Activated CD8-positive, alpha-beta memory T cell treated with anti-CD3 and anti-CD28 coated beads for 1 hour (primary cell): ENCODE measurements at places on chromosomes 2 and 18.

- no peak for DNase-seq
Measured at GRCh38 chr2:233108611-233109490, 48.7 kb downstream of the INPP5D start.

- no peak for DNase-seq
Measured at GRCh38 chr2:10136101-10136934, 13.8 kb downstream of the RRM2 start.

- no peak for DNase-seq
Measured at GRCh38 chr2:99481527-99481926, 8.3 kb downstream of the REV1 start.

- no peak for DNase-seq
Measured at GRCh38 chr18:61882296-61883004, 10.4 kb downstream of the RNF152 start.

DNA sequence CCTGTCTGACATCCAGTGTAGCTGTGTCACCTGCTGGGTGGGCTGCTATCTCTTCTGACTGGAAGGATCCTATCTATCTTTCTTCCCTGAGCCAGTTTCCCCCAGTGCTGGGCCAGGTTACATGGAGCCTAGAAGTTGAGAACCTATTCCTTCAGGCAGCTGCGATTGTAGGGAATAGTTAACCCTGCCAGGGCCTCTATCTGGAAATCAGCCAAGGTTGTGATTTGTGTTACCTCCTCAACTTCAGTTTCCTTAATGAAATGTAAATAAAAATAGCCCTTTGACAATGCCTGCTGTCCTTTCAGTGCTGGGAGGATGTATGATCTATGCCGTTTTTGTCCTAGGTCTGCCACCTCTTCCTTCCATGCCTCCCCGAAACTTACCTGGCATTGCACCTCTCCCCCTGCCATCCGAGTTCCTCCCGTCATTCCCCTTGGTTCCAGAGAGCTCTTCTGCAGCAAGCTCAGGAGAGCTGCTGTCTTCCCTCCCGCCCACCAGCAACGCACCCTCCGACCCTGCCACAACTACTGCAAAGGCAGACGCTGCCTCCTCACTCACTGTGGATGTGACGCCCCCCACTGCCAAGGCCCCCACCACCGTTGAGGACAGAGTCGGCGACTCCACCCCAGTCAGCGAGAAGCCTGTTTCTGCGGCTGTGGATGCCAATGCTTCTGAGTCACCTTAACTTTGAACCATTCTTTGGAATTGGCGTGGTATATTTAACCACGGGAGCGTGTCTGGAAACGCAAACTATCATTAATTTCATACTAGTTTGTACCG lies 36.6 kb downstream of the GORASP2 start:
- no peak for DNase-seq

GRCh38 chr2:20423847-20424246 lies 23.0 kb upstream of the RHOB start:
- no peak for DNase-seq

DNA sequence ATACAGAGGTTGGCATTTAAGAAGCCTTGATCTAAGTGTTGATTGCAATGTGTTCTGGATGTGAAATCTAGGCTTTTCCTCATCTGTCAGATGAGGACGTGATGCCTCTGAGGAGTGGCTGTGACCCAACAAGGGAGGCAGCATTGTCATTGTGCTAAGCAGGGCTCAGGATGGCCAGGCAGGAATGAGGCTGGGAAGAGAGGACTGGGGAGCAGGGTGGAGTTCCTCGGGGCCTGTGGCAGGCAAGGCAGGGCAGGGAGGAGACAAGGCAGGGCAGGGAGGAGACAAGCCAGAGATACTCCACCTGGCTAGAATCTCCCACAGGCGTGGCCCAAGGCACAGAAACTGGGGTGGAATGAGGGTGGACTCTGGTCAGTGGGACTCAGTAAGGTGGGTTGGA lies 116.6 kb downstream of the RPIA start:
- DNase-seq, result no peak

- DNase-seq, result no peak
Measured at GRCh38 chr2:170222298-170222697, 44.4 kb downstream of the MYO3B start.

GRCh38 chr2:202158796-202159195 lies 79.6 kb downstream of the SUMO1 start:
- no peak for DNase-seq

DNA sequence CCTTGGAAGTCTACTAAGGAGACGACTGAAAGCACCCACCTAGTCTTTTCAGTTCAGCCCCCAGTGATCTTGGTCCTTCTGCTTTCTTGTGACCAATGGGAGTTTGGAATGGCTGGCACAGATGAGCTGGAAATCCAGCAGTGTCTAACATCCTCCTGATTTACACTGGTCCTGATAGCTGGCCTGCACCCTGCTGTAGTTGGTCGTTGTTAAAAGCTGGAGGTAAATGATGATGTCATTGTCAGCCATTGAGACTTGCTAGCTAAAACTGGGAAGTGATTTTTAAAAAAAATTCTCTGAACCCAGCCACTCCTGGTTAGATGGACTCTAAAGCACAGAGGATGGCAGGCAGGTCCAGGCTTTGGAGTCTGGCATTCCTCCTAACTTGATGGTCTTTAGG lies 19.3 kb downstream of the CCT7 start:
- DNase-seq, result no peak

DNA sequence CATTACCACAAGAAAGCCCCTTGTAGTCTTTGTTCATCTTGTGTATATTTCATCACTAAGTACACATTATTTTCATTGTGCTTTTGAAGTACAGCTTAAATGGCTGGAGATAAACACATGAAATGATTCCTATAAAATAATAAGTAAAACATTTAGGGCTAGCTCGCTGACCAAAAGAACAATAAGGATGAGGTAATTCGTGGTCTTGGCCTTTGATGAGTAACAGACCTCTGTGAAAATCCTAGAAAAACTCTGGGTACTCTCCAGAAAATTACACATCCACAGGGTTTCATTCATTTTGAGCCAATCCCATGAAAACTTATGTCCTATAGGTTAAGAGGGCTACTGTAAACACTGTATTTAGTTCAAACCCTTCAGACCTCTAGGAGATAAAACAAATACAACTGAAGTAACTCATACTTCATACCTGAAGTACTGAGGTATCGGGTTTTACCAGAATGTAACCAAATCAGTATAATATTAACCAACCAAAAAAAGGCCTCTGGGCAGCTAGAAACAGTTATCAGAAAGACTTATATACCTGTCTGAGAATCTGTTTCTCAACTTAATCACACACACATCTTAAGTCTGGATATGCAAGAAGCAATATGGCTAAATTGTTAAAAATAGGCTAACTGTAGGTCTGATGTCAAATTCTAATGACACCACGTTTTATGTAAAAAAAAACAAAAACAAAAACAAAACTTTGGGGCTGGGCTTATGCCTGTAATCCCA lies 31.0 kb downstream of the CFAP36 start:
- DNase-seq, result no peak

DNA sequence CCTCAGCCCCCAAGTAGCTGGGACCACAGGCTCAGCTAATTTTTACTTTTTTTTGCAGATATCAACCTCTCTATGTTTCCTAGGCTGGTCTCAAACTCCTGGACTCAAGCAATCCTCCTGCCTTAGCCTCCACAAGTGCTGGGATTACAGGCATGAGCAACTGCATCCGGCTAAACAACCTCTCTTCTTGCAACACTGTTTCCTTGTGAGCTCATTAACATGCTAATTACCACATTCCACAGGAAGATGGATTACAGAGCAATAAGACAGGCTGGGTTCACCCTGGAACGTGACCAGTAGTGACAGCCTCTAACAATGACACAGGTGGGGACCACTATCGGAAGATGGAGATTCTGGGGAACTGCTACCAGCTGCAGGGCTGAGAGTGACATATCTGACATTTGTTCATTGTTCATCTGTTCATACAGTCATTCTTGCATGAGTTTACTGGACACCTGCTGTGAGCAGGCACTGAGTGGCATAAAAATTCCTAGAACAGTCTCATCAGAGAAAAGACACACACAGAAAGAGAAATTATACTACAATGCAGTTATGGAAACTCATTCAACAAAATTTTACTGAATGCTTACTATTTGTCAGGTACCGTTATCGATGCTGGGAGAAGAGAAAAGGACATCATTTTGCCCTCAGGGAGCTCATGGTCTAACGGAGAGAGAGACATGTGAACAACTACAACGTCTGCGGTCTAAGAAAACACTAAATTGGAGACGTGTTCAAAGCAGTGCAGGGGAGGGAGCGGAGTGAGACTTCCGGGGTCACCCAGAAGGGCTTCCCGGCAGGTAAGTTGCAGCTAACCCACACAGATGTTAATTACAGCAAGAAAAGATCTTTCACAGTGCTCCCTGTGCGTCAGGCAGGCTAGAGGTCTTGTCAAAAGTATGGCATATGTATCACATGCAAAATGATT lies 37.6 kb downstream of the PROC start:
- DNase-seq, result no peak

GRCh38 chr2:66968946-66969345 lies 428.2 kb upstream of the ETAA1 start:
- no peak for DNase-seq

GRCh38 chr18:58335821-58336220 lies 291.8 kb downstream of the NEDD4L start:
- DNase-seq, result no peak

GRCh38 chr18:39962546-39962945 lies 1992.5 kb upstream of the PIK3C3 start:
- no peak for DNase-seq

- DNase-seq, result no peak
Measured at GRCh38 chr2:30323499-30323898, 92.2 kb downstream of the LBH start.

DNA sequence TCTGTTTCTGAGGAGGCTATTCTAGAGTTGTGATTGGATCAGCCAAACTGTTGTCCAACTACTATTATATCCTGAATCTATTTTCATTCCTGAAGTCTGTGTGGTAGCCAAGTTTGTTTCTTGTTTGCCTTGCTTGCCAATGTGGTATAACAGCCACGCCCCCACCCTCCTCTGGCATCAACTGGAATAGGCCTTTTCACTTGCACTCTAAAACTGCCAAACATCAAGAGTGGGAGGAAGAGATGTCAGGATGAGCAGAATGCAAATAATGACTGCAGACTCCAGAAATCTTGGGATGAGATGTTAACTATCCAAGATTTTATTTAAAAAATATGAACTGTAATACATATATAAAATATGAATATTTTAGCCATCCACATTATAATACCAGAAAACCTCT lies 246.1 kb downstream of the NRXN1 start:
- no peak for DNase-seq

DNA sequence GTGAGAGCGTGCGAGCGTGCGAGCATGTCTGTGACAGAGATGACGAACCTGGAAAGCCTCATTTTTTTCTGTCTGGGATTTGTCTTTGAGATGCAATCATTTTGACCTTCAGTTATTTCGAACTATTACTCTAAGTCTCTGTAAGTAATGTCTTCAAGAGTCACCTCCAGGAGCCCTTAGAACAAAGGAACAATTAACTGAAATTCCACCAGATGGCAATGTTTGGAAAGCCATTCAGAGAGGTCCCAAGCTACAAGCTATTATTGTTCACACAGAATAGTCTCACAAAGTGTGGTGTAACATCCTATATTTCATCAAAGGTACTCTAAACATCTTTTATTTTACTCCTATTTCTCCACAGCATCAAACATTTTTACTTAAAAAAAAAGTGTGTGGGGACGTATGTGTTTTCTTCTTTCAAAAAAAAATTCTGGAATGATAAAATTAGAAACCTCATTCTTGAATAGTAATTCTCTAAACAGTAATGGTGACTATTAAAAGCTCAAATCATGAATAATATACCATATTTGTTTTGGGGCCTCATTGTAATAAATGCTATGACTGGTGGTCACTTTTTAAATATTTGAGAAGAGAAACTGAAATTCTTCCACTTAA lies 35.1 kb upstream of the MAPRE2 start:
- DNase-seq, result no peak

GRCh38 chr2:25701801-25702200 lies 28.4 kb upstream of the DTNB start:
- no peak for DNase-seq

DNA sequence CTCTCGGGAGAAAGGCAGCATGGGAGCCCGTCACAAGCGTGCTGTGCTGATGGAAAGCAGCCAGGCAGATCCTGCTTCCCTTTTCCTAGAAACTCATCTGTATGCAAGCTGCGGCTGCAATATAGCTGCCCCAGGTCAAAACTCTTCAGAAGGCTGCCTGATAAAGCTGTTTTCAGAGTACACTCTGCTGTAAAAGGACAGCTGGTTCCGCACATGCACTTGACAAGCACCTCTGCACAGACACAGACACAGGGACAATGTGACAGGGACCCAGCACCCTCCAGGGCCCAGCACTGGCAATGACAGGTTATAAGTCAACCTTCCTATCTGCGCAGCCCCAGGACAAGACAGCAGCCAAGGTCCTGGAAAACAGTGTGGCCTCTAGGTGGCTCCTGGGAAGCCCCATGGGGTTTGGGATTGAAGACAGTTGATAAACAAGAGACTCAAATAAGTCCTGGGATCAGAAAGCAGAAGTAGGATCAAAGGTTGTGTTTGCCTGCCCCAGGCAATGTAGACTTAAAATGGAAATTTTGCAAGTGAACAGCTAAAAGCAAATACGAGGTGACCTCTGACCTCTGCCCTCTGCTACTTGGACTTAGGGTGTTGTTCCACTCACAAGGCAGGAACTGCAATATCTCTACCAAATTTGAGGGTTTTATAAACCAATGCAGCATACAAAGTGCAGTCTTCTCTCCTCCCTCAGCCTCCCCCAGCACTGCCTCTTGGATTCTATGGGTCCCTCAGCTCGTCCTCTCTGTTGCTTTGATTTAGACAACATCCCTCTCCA lies 16.9 kb downstream of the SLC66A2 start:
- no peak for DNase-seq

DNA sequence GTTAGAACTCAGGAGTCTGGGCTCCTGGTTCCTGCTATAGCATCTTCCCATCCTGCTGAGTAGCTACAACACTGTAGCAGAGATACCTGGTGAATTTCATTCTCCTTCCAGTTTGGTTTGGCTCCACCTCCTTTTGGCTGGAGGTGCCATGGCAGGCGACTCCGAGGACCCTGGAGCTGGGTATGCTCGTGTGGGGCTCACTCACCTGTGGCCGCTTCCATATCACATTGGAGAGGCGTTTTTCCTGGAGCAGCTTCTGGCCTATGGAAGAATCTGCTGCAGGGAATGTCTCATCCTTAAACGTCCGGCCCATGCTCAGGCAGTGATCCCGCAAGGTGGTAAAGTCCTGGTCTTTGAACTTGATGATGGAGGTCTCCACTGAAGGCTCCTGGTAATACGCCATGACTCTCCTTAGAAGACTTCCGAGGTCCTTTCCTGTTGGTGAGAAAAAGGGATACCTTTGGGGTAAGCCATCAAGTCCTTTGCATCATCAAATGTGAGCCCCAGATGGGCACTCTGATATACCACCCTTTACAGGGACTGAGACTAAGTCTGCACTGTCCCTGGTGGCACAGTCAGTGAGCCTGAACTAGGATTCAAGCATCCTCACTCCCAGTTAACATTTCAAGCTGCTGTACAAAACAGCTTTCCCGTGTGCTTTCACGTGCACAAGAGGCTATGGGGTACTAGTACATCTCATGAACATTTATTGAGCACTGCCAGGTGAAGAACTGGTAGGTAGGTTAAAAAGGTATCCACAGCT lies 20.1 kb downstream of the CAPN13 start:
- no peak for DNase-seq
